Thyroid gland (tissue), 4 donors: ENCODE measurements at places on chromosomes 16 and 17.

- no peaks in the 10 kb centered on the region for H3K4me1 ChIP-seq
- H3K4me3 ChIP-seq, result no peak overlapping the region
- DNase-seq, result no peak
- no peak overlapping the region for H3K27ac ChIP-seq
- no peaks in the 10 kb centered on the region for H3K36me3 ChIP-seq
- H3K27me3 ChIP-seq, result no peaks in the 10 kb centered on the region
Measured at GRCh38 chr17:74950207-74950606, 14.5 kb downstream of the OTOP3 start.

DNA sequence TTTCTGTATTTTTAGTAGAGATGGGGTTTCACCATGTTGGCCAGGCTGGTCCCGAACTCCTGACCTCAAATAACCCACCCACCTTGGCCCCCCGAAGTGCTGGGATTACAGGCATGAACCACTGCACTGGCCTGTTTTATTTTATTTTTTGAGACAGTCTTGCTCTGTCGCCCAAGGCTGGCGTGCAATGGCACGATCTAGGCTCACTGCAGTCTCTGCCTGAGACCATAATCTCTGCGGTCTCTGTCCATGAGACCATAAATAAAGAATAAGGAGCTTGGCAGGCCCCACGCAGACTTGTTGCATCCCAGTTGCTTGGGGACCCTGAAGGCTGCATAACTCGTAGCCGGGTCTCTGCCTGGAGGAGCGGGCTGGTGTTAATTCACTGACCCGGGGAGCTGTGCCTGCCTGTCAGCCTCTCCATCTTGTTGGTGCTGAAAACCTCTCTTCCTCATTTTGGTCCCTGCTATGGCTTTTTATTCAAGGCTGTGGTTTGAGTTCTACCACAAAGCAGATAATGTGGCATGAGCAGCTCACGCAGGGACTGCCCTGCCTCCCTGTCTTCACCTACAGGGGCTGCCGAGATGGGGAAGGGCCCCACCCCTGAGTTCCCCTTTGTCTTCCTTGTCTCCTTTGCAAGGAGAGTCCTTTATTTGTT is 82.1 kb downstream of the MSI2 start:
- peaks cover 16% of the 10 kb centered on the region for H3K4me1 ChIP-seq
- no peak overlapping the region for H3K27ac ChIP-seq
- H3K36me3 ChIP-seq, result no peaks in the 10 kb centered on the region
- DNase-seq, result no peak

GRCh38 chr16:26569793-26570192 is 496.9 kb upstream of the C16orf82 start:
- no peaks in the 10 kb centered on the region for H3K36me3 ChIP-seq
- no peaks in the 10 kb centered on the region for H3K27me3 ChIP-seq
- H3K4me3 ChIP-seq, result no peak overlapping the region
- no peak for DNase-seq
- no peaks in the 10 kb centered on the region for H3K4me1 ChIP-seq

- H3K4me3 ChIP-seq, result no peak overlapping the region
- H3K27me3 ChIP-seq, result no peaks in the 10 kb centered on the region
- DNase-seq, result no peak
- no peak overlapping the region for H3K27ac ChIP-seq
- no peaks in the 10 kb centered on the region for H3K4me1 ChIP-seq
Measured at GRCh38 chr16:53821957-53822625, 118.1 kb downstream of the FTO start.

DNA sequence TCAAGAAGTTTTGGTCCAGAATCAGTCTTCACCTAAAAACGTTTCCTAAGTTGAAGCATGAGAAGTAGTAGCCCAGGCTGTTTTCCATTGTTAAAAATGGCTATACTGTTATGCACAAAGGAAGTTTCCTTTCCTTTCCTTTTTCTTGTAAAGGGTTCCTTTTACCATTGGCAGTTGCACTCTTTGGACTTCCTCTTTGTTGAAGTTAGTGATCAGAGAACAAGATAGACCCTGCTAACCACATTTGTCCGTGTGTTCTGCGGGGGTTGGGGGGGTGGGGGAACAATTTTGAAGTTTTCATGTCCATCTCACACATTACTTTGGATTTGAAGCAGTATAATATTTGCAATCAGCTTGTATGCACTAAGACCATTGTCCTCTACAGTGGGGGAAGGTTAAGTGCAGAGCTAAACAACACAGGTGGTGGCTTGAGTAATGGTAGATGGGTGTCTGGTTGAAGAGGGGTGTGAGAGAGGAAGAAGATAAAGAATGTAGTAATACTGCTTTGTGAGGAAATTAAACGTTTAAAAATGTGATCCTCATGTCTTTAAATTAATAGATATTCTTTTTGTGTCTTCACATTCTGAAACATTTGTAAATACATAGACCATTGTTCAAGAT is 1.4 kb downstream of the LPCAT2 start:
- no peaks in the 10 kb centered on the region for H3K36me3 ChIP-seq
- no peak overlapping the region for H3K27ac ChIP-seq
- DNase-seq, result no peak

DNA sequence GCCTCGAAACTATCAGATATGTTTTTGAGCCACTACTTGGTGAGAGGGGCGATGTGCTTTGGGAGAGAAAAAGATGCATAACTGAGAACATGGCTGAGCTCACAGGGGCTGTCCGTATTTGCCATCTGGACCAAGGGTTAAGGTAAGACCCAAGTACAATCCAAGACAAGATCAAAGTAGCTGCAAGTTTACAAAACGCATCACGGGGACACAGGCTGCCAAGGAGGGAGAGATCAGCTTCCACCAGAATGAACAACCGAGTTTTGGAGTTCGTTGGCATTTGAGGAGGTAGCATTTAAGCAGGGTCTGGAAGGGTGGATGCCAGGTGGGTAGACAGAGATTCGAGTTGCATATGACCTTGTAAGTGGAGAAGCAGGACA is 2.2 kb downstream of the PITPNC1 start:
- no peaks in the 10 kb centered on the region for H3K36me3 ChIP-seq
- DNase-seq, result no peak
- no peaks in the 10 kb centered on the region for H3K27me3 ChIP-seq
- H3K4me1 ChIP-seq, result peaks cover 5% of the 10 kb centered on the region

- H3K27me3 ChIP-seq, result no peaks in the 10 kb centered on the region
- H3K27ac ChIP-seq, result peak overlapping the region; percentile 93
- peaks cover 33% of the 10 kb centered on the region for H3K4me1 ChIP-seq
- peak overlapping the region; percentile 61 for H3K4me3 ChIP-seq
Measured at GRCh38 chr17:8151120-8151640, 1.0 kb downstream of the PER1 start.

- DNase-seq, result no peak
- no peaks in the 10 kb centered on the region for H3K4me1 ChIP-seq
- no peak overlapping the region for H3K27ac ChIP-seq
- no peak overlapping the region for H3K4me3 ChIP-seq
Measured at GRCh38 chr17:58401287-58401686, 16.0 kb downstream of the RNF43 start.

DNA sequence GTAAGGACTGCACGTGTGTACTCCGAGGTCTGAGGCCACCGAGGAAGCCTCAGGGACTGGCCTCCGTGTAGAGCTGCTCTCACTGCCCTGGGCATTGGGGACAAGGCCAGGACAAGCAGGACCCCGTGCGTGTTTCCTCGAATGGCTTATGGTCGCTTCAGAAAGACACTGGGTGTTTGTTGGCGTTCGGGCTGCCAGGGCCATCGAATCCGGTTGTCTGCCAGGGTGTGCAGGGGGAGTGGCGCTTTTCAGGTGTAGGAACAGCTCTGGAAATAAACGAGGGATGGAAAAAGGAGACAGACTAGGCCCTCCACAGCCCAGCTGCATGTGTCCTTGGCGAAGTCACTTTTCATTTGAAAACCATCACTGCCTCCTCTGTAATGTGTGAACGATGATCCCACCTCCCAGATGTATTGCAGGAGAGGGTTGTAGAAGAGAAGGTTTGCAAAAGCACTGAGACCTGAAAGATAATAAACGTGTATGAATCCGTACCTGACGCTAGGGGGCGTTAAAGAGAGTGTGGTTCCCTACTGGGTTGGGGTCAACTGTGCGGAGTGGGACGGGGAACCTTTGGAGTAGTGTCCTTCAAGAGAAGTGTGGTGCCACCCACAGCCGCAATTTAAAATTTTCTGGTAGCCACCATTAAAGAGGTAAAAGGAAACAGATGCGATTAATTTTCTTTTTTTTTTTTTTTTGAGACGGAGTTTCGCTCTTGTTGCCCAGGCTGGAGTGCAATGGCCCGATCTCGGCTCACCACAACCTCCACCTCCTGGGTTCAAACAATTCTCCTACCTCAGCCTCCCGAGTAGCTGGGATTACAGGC is 2.1 kb upstream of the ZSCAN10 start:
- H3K27ac ChIP-seq, result no peak overlapping the region
- H3K4me1 ChIP-seq, result peaks cover 20% of the 10 kb centered on the region
- no peak overlapping the region for H3K4me3 ChIP-seq
- no peaks in the 10 kb centered on the region for H3K27me3 ChIP-seq
- no peak for DNase-seq

DNA sequence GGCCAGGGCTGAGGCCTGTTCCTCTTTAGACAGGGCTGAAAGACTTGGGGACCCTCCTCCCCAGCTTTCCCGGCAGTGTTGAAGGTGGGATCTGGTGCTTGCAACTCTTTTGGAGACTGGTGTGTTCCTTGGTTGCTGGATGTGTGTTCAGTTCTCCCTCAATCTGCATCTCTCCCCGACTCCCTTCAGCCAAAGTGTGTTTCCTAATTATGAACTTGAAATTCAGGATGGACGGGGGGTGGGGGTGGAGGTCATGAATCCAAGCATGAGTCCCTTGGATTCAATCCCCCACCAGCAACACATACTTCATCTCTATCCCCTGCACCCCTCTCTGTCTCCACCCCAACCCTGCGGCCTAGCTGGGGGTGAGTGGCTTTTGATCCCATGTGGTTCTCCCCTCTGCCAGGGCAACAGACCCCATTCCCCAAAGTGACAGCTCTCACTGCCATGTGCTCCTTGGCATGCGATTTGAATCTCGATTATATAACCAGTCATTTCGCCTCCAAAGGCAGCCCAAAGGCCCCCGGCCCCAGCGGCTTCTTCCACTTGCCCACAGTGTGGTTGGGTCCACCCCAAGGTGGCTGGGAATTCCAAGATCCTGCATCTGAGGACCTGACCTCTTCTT is 1.3 kb downstream of the ARHGAP23 start:
- no peaks in the 10 kb centered on the region for H3K27me3 ChIP-seq
- H3K4me3 ChIP-seq, result peak overlapping the region; percentile 83
- H3K36me3 ChIP-seq, result no peaks in the 10 kb centered on the region
- DNase-seq, result no peak

DNA sequence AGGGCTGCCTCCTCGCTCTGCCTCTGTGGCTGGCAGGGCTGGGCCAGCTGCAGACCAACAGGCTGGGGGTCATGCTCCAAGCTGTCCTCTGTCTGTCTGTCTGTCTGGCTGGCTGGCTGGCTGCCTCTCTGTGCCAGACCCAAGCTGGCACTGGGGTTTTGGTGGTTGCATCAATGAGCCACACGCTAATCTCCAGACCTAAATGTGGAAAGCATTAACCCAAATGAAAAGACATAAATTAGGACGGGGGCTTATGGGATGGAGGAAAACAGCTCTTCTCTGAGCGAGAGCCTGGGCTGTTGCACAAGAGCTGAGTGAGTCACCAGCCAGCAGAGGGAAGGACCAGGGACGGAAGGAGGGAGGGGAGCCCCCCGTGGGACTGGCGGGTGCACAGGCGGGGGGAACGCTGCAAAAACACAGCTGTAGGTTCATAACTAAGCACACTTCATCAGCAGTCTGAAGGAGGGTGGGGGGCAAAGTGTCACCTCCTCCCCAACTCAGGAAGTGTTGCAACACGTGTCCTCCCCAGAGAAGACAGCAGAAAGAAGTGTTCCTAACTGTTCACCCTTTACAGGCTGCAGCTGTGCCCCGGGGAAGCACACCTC is 83.4 kb downstream of the GAS7 start:
- peak overlapping the region; percentile 46 for H3K27ac ChIP-seq
- peak; percentile 55 for DNase-seq
- no peaks in the 10 kb centered on the region for H3K27me3 ChIP-seq
- no peaks in the 10 kb centered on the region for H3K4me1 ChIP-seq
- H3K36me3 ChIP-seq, result no peaks in the 10 kb centered on the region

DNA sequence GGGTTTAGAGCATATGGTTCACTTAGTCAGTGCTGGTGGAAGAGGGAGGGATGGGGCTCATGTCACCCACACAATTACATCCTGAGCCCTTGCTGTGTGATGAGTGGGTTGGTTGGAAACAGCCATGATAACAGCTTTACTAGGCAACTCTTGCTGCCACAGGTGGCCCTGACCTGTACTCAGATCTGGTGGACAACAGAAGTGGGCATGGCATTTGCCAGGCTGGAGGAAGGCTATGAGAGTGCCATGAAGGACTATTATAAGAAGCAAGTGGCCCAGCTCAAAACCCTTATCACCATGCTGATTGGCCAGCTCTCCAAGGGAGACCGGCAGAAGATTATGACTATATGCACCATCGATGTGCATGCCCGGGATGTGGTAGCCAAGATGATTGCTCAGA is 105.8 kb downstream of the DNAH9 start:
- H3K27ac ChIP-seq, result no peak overlapping the region
- no peaks in the 10 kb centered on the region for H3K36me3 ChIP-seq
- no peak for DNase-seq

DNA sequence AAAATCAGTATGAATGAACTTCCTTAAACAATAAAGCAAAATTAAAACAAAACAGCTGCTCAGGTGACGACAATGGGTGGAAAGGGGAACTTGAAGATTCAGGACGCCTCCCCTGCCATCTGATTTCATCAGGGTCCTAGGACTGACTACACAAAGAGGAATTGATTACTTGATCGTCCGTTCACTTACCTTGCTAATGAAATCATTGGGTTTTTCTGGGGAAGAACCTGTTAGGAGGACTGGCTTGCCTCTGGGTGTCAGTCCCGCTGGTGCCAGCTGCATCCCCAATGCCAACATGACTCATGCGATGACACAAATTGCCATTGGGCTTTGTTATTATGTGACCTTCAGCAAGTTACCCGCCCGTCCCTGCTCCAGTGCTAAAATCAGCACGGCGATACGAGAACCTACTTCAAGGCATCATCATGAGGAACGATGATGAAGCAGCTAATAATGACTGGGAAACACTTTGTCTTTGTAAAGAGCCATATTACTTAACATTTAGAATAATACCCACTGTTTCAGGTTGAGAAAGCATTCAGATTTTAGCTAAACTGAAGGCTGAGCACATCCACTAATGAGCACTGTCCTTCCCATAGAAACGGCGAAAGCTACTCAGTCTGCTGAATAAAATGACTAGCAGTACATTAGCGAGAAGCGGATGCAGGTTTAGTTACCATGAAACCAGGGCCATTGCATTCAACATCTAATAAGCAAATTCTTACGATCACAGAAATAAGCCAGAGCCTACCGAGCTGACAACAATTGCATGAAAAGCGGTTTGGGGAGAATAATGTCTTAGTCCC is 139.4 kb downstream of the ZFHX3 start:
- no peak overlapping the region for H3K4me3 ChIP-seq
- DNase-seq, result no peak
- peaks cover 10% of the 10 kb centered on the region for H3K4me1 ChIP-seq
- no peak overlapping the region for H3K27ac ChIP-seq
- no peaks in the 10 kb centered on the region for H3K36me3 ChIP-seq
- no peaks in the 10 kb centered on the region for H3K27me3 ChIP-seq

- H3K36me3 ChIP-seq, result no peaks in the 10 kb centered on the region
- peaks cover 22% of the 10 kb centered on the region for H3K27me3 ChIP-seq
- no peak overlapping the region for H3K27ac ChIP-seq
- H3K4me1 ChIP-seq, result peaks cover 17% of the 10 kb centered on the region
- H3K4me3 ChIP-seq, result no peak overlapping the region
Measured at GRCh38 chr17:8072341-8072728, 15.2 kb downstream of the ALOX12B start.

- no peak overlapping the region for H3K4me3 ChIP-seq
- no peaks in the 10 kb centered on the region for H3K4me1 ChIP-seq
- H3K36me3 ChIP-seq, result no peaks in the 10 kb centered on the region
Measured at GRCh38 chr16:76297941-76298340, 20.7 kb downstream of the CNTNAP4 start.

- no peak overlapping the region for H3K4me3 ChIP-seq
- H3K36me3 ChIP-seq, result no peaks in the 10 kb centered on the region
- peak overlapping the region; percentile 91 for H3K27ac ChIP-seq
- H3K4me1 ChIP-seq, result peaks cover 23% of the 10 kb centered on the region
Measured at GRCh38 chr17:65104541-65104940, 32.6 kb upstream of the RGS9 start.
